ENCODE measurements at places on chromosomes 5 and 9.

GRCh38 chr9:81601639-81602623 is 87.4 kb downstream of the TLE1 start:
- peak overlapping the region; percentile 29 for H3K27ac ChIP-seq
- H3K36me3 ChIP-seq, result peaks cover 42% of the 10 kb centered on the region
- H3K4me3 ChIP-seq, result no peak overlapping the region
- H3K4me1 ChIP-seq, result peaks cover 37% of the 10 kb centered on the region

DNA sequence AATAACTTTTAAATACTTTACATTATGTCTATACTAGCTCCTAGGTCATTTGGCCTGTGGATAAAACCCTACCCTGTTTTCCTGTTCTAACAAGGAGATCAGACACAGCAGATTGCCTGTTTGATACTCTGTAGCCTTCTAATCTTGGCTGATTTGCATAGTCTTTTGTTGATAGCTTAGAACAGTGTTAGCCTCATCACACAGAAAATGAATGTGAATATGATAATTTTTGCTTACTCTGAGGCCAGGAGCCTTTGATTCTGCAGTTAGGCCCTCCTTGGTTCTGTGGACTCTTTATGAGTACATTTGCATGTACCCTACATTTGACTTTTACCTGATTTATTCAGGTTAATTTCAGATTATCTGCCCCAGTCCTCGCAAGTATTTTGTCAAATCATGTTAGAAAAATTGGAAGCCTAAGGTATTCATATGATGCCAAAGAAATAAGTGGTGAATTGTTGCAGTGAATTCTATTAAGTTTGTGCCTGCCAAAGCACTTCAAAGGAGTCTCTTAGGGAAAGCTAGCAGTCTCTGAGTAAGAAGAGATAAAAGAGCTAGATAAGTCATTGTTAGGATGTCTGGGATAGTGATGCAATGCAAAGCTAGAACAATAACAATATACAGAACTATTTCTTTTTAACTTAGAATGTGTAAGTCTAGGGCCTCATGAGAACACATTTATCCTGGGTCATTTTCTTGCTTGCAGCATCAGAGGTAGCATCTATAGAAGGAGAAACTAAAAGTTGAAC is 56.4 kb downstream of the SCAMP1 start:
- H3K4me1 ChIP-seq, result peaks cover 12% of the 10 kb centered on the region
- no peak for DNase-seq
- no peak overlapping the region for H3K4me3 ChIP-seq
- no peaks in the 10 kb centered on the region for H3K27me3 ChIP-seq

GRCh38 chr9:1759771-1760300 is 255.3 kb upstream of the SMARCA2 start:
- no peaks in the 10 kb centered on the region for H3K27me3 ChIP-seq
- no peak for DNase-seq
- no peak overlapping the region for H3K27ac ChIP-seq
- no peaks in the 10 kb centered on the region for H3K36me3 ChIP-seq
- H3K4me3 ChIP-seq, result no peak overlapping the region

DNA sequence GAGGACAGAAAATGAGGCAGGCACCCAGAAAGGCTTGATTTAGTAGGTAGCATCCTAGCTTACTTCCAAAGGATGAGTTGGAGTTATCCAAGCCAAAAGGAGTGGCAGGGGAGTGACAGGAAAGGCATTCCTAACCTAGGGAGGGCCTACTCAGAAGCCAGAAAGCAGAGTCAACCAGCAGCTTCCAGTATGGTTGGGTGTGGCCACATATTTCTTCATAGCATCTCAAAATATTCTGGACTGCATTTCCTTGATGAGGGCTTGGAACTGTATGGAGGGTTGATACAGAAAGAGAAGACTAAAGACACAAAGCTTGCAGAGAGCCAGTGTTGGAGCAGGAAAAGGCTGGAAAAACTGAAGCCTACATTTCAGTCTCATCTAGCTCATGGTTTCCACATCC is 656.8 kb upstream of the DMAC1 start:
- no peak overlapping the region for H3K27ac ChIP-seq
- DNase-seq, result no peak
- H3K36me3 ChIP-seq, result no peaks in the 10 kb centered on the region
- H3K27me3 ChIP-seq, result no peaks in the 10 kb centered on the region
- H3K4me1 ChIP-seq, result no peaks in the 10 kb centered on the region
- no peak overlapping the region for H3K4me3 ChIP-seq

DNA sequence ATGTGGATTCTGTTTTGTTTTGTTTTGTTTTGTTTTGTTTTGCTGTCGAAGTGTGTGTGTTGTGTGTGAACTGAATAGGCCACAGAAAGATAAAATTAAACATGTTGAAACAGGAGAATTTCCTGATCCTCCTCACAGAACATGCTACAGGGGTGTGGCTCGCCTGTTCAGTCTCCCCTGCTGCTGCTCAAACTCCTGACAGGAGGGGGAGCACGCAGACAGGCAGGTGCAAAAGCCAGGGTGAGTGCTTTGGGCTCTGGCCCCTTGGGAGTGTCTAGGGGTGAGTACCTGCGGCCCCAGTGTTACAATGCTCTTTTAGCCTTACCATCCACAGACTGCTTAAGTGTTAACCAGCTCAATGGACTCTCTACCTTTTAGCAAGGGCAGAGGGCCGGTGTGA is 473.5 kb downstream of the MAT2B start:
- H3K27ac ChIP-seq, result no peak overlapping the region
- no peaks in the 10 kb centered on the region for H3K27me3 ChIP-seq
- H3K4me3 ChIP-seq, result no peak overlapping the region
- H3K4me1 ChIP-seq, result peaks cover 5% of the 10 kb centered on the region
- DNase-seq, result peak; percentile 7

GRCh38 chr5:134963098-134963497 is 4.6 kb upstream of the CATSPER3 start:
- peaks cover 14% of the 10 kb centered on the region for H3K36me3 ChIP-seq
- DNase-seq, result no peak
- H3K4me1 ChIP-seq, result no peaks in the 10 kb centered on the region
- H3K4me3 ChIP-seq, result no peak overlapping the region
- H3K27ac ChIP-seq, result no peak overlapping the region
- H3K27me3 ChIP-seq, result no peaks in the 10 kb centered on the region

- no peak for DNase-seq
- no peak overlapping the region for H3K27ac ChIP-seq
- no peak overlapping the region for H3K4me3 ChIP-seq
- no peaks in the 10 kb centered on the region for H3K27me3 ChIP-seq
- peaks cover 65% of the 10 kb centered on the region for H3K36me3 ChIP-seq
- H3K4me1 ChIP-seq, result no peaks in the 10 kb centered on the region
Observed at GRCh38 chr5:154881986-154882385, 23.6 kb downstream of the CNOT8 start.

GRCh38 chr5:95374061-95374460 is 17.1 kb upstream of the FAM81B start:
- H3K36me3 ChIP-seq, result no peaks in the 10 kb centered on the region
- peaks cover 11% of the 10 kb centered on the region for H3K27me3 ChIP-seq
- H3K27ac ChIP-seq, result no peak overlapping the region
- no peaks in the 10 kb centered on the region for H3K4me1 ChIP-seq
- no peak overlapping the region for H3K4me3 ChIP-seq
- DNase-seq, result no peak

GRCh38 chr9:31084350-31084749 is 1300.1 kb upstream of the ACO1 start:
- H3K4me3 ChIP-seq, result no peak overlapping the region
- H3K27me3 ChIP-seq, result no peaks in the 10 kb centered on the region
- no peaks in the 10 kb centered on the region for H3K4me1 ChIP-seq
- no peak for DNase-seq

- H3K4me3 ChIP-seq, result no peak overlapping the region
- no peaks in the 10 kb centered on the region for H3K4me1 ChIP-seq
- no peak for DNase-seq
- H3K27me3 ChIP-seq, result peaks cover 2% of the 10 kb centered on the region
- no peak overlapping the region for H3K27ac ChIP-seq
Observed at GRCh38 chr9:27801545-27801944, 228.3 kb upstream of the C9orf72 start.

DNA sequence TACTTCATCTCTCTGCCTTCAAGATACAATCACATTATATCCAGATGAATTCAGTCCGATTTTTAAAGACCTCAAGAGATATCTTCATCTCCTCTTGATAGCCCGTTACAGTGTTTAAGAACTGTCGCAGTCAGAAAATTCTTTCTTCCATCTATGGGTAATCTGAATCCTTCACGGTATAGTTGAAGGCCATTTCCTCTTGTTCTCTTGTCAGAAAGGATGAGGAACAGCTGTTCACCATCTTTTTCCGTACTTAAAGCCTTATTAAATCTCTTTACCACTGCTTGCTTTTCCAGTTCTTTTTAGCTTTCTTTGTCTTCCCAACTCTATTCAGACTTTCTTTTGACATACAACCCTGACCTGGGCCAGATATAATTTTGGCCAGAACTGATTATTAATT is 121.8 kb downstream of the XRCC4 start:
- H3K4me3 ChIP-seq, result no peak overlapping the region
- H3K27me3 ChIP-seq, result no peaks in the 10 kb centered on the region
- H3K4me1 ChIP-seq, result no peaks in the 10 kb centered on the region
- no peak for DNase-seq

DNA sequence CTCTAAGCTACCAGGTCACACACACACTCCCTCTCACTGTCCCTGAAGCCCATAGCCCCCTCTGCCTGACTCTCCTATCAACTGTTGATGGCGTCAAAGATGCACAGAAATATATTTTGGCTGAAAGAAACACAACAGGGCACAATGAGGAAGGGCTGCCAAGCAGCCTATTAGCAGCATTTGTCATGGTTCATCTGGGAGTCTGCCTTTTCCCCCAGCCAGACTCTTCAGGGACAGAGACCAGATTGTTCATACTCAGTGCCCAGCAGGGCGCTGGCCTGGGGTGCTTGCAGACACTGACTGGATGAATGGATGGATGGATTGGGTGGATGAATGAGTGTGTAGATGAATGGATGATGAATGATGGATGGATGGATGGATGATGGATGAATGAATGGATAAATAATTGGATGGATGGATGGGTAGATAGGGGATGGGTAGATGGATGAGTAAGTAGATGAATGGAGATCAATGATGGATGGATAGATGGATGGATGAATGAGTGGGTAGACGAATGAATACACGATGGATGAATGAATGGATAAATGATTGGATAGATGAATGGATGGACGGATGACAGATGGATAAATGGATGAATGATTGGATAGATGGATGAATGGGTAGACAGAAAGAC is 90.5 kb downstream of the ADAMTS2 start:
- DNase-seq, result no peak
- peaks cover 5% of the 10 kb centered on the region for H3K27me3 ChIP-seq

DNA sequence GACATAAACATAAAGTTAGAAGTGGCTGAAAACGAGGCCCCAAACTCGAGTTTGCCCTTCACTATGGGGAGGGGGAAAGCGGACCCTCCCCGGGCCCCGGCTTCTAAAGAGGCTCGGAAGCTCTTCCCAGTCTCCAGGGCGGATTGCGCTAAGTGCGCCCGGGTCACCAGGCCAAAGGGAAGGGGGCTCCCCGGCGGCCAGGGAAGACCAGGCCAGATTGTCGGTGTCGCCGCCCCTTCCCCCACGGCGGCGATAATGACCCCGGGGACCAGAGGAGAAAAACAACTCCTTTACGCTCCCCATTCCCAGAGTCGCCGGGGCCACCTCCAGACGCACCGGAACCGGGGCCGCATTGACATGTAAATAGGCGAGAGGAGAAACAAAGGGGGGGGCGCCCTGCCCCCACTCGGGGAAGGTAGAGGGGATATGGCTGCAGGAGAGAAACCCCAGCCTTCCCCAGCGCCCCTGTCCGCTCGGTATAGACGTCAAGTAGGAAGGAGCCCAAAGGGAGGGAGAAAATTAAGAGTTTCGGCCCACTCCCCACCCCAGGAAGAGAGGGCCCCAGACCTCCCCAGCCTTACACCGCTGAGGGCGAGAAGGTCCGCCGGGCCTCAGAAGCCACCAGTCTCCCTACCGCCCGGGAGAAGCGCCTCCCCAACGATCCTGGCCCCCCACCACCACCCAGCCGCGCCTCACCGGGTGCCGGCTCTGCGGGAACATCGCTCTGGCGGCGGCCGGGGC is 1.7 kb downstream of the TLE1 start:
- DNase-seq, result peak; percentile 20
- peaks cover 3% of the 10 kb centered on the region for H3K36me3 ChIP-seq
- H3K4me1 ChIP-seq, result peaks cover 9% of the 10 kb centered on the region
- H3K27me3 ChIP-seq, result no peaks in the 10 kb centered on the region
- H3K27ac ChIP-seq, result peak overlapping the region; percentile 85
- no peak overlapping the region for H3K4me3 ChIP-seq

DNA sequence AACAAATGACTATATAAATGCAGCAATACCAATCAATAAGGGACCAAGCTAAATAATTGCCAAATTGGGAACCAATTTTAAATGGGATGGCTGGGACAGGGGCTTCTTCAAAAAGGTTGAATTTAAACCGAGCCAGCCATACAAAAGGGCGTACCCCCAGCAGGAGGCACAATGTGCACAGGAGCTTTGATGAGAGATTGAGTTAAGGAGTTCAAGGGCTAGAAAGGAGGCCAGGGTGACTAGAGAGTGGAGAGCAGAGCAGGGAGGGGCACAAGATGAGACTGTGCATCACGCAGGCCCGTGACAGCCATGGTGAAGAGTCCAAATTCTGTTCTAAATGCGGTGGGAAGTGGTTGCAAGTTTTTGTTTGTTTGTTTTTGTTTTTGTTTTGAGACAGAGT is 23.3 kb upstream of the PDCD1LG2 start:
- no peak for DNase-seq
- H3K27me3 ChIP-seq, result no peaks in the 10 kb centered on the region
- peaks cover 2% of the 10 kb centered on the region for H3K4me1 ChIP-seq
- H3K36me3 ChIP-seq, result peaks cover 2% of the 10 kb centered on the region

DNA sequence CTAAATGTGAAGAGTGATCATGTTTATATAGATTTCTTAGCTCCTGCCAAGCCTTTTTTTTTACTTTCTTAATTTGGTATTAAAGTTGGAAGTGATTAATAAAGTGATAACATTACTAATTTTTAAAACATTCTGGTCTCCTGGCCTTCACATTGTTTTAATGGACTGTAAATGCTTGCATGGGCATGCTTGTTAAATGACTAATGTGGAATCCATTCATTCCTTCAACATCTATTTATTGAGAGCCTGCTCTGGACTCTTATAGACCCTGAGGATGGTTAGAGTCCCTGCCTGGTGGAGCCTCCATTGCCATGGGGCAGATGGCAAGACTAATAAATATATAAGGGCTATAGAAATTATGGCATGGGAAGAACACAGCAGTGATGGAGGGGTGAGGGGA is 103.5 kb downstream of the NTRK2 start:
- no peak overlapping the region for H3K27ac ChIP-seq
- no peaks in the 10 kb centered on the region for H3K36me3 ChIP-seq
- no peak overlapping the region for H3K4me3 ChIP-seq
- DNase-seq, result no peak
